HAP-1 (cell line): ENCODE measurements at places on chromosomes 1 and 21.

DNA sequence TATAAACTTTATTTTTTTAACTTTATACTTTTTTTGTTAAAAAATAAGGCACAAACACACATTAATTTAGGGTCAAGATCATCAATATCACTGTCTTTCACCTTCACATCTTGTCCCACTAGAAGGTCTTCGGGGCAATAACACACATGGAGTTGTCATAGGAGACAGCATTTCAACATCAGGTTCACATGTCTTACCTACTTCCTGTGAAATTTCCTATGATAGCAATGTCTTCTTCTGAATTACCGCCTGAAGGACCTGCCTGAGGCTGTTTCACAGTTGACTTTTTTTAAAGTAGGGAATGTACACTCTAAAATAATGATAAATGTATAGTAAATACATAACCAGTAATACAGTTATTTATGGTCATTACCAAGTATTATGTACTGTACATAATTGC, 559.4 kb downstream of the PLPP3 start:
- no peak for DNase-seq

DNA sequence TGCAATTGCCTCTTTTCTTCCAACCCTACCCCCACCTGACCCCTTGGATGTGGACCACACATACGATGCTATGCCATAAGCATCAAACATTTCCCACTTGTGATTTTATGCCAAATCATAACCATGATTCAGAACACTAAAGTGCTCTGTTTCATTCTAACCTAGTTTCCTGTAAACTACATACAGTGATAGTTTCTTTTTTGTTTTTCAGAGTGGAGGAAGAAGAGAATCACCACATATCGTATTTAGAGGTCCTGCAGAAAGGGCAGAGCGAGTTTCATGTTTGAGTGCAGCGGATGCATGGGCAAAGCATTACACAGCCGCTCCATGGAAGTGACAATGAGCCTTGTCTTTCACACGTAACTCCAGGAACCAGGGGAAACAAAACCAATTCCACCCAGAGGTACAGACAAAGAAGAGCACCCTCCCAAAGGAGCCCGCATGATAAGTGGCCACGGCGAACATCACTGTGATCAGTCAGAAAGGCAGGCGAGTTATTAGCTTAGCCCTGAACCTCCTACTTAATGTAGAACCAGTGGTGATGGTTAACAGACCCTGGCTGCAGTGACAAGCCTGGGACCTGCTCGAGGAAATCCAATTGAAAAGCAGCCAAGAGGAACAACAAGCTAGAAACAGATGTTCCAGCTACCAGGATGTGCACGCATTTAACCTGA, 64.0 kb upstream of the ZNF281 start:
- DNase-seq, result no peak

DNA sequence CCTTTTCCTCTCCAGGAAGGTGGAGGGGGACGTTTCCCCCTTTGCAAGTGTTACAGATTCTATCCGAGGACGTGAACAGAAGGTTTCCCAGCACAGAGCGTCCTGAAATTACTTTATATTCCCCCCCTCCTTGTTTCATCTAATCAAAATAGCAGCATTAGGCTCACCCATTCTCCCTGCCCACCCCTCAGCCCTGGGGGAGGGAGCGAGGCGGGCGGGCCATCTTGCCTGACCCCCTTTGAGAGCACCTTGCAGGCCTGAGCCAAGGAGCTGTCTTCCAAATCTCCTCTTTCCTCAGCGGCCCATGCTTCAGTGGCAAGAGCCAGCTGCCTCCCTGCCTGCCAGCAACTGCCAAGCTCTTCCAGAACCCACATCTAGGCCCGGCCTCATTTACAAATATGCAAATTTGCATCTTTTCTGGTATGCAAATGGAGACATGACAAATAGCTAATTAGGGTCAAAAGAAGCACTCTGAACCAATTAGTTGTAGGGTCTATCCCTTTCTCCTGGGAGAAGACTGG, 69.1 kb upstream of the POU3F1 start:
- DNase-seq, result no peak

DNA sequence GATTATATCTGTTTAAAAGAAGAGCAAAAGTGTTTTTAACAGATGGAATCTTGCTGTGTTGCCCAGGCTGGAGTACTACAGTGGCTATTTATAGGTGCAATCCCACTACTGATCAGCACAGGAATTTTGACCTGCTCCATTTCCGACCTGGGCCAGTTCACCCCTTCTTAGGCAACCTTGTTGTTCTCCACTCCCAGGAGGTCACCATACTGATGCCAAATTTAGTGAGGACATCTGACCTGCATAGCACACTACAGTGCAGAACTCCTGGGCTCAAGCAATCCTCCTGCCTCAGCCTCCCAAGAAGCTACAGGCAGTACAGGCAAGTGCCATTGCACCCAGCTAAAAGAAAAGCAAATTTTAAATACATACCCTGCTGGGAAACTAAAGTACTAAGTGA, 11.3 kb upstream of the NUP210L start:
- DNase-seq, result no peak

GRCh38 chr1:108664481-108664880, 3.6 kb upstream of the HENMT1 start:
- no peak for DNase-seq

DNA sequence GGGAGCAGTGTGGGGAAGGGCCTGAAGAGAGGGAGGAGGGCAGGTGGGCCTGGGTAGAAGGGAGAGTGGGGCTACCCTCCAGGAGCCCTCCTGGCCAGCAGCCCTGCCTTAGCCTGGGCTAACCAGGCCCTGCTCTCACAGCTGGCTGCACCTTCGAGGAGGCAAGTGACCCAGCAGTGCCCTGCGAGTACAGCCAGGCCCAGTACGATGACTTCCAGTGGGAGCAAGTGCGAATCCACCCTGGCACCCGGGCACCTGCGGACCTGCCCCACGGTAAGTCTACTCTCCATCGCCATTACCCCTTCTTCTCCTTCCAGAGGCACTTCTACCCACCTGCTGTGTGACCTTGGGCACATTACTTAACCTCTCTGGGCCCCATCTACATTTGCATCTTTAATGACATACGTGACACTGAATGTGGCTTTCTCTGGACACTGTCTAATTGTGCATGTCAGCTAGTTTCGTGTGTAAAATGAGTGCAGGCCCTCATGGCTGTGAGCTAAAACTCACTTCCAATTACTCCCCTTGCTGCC, 18.9 kb downstream of the PTPRU start:
- no peak for DNase-seq
